Frontal cortex (tissue), 4 donors: ENCODE measurements at places on chromosomes 16 and 17. TPM values are rescaled to one million over a fixed set of nuclear protein-coding genes. Genes with fewer than 3 reads are reported as not detected.

GRCh38 chr17:75998327-75998795 is 2.3 kb upstream of the CDK3 start:
- no peak for DNase-seq

GRCh38 chr17:41510251-41511065 is 5.0 kb upstream of the KRT13 start:
- no peak for DNase-seq

GRCh38 chr17:47287639-47288038 is 34.0 kb downstream of the ITGB3 start:
- no peak for DNase-seq

The C16orf89 gene
- total RNA-seq: 3.3 TPM

DNA sequence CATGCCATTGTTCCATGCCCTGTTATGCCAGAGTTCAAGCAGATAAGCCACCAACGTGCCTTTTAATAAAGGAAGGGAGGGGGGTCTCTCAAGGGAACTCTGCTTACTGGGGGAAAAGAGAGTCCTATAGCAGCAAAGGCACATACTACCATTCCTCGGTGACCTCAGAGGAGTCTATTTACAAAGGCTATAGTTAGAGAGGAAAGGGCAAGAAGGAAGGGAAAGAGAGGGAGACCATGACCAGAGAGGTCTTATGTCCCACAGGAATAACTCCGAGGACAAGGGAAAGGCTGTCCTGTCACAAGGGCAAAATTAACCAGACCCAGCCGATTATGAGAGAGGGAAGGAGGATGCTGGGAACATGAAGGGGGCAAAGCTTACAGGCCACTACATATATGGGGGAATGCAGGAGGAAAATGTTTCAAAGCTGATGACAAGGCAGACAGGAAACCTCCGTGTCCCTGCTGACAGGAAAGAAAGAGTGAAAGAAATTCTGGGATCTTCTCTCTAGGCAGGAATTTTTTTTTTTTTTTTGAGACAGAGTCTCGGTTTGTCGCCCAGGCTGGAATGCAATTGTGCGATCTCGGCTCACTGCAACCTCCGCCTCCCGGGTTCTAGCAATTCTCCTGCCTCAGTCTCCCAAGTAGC is 51.5 kb downstream of the HIC1 start:
- no peak for DNase-seq

GRCh38 chr17:41818024-41818423 is 5.2 kb downstream of the FKBP10 start:
- no peak for DNase-seq

DNA sequence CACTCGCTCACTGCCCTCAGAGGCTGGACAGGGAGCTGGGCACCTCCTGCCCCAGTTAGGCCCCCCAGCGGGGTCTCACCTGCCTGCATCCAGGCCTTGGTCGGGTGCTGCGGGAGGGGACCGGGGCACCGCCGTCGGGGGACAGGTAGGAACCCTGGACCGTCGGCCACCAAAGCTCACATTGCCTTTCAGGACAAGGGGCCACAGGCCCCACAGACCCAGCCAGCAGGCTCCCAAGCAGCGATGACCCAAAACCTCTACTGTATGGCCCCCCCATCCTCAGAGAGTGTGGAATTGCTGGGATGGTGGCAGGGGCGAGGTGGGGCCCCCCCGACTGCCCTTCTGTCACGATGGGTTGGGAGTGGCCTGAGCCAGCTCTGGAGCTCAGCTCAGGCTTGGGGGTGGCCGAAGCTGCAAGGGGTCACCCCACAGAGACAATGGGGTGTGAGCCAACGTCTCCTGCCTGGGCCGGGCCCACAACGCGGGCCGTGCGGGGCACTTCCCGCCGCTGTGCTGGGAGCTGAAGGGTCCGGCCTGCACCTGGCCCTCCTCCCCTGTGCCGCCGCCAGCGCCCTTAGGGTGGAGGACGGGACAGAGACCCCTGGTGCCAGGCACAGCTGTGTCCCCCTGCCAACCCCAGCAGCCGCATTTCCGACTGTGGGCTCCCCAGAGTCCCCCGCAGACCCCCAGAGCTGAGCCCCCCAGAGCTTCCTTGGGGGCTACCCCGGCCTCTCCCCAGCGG is 498 bp downstream of the IGFALS start:
- peak; percentile 14 for DNase-seq

The CPHXL2 gene
- not detected for total RNA-seq

The BEAN1 gene
- 4.5 TPM for total RNA-seq

GRCh38 chr17:73029021-73029420 is 63.5 kb downstream of the SLC39A11 start:
- DNase-seq: no peak

DNA sequence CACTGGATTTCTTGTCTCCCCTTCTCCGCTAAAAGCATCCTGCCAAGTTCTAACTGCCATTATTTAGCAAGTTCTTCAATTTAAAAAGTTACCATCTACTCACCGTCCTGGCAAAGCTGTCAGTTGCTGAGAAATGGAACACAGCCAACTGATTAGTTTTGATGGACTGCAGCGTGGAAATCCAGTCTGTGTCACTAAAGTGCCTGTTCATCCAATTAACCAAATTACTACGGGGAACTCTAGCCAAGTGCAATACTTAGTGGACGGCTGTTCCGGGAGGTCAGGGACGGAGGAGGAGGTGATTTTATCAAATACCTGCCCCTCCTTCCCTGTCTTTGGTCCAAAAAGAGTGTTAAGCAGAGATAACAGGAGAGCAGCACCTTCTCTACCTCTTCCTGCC is 260.7 kb downstream of the MAF start:
- DNase-seq: no peak

DNA sequence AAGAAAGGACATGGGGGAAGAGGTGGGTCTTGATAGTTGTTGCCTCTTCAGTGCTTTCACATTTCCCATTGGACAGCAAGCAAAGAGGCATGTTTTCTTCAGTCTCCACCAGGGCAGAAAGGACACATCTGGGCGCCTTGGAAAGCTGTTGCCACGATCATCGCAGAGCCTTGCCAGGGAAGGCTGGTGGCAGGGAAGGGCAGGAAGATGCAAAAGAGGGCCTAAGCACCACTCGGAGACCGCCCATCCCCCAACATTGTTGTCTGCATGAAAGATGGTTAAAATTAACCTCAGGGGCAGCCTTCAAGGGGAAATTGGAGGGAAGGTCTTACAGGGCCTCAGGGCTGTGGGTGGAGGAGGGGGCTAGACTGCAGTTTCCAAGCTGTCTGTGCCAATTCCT is 114.2 kb downstream of the SOX9 start:
- DNase-seq: no peak

The OTOP3 gene
- not detected for total RNA-seq

GRCh38 chr17:19265755-19266154 is 28.6 kb downstream of the EPN2 start:
- DNase-seq: no peak

DNA sequence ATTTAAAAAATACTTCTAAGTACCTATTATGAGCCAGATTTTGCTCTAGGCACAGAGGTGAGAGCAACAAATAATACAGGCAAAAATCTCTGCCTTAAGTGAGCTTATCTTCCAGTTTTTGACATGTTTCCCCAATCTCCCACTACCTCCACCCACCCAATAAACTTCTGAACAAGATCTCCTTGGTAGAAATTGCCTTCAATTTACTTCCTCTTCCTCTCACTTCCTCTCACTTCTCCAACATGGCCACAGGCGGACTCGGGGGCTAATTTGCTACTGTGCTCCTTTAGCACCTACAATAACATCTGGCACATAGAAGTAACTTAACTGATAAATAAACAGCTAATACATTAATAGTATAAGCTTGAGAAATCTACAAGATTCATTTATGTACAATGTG is 82.6 kb downstream of the CACNG1 start:
- DNase-seq: no peak

DNA sequence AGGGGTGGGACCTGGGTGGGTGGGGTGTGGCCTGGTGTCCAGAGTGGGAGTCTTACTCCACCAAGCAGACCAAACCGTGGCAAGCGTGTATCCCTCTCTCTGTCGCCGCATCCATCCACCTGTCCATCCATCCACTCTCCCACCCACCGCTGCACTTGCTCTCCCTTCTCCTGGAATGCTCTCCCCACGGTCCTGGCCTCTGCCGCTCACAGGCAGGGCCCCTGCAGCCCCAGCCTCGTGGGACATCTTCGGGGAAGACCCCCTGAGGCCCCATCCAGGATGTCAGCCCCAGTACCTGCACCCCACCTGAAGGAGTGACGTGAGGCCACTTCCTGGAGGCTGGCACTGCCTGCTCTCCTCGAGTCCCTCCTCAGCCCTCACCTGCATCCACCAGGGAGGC is 189.5 kb upstream of the GSE1 start:
- DNase-seq: no peak

- DNase-seq: no peak
These were observed 133.4 kb downstream of the OR1D5 start for GRCh38 chr17:2929881-2930533.

GRCh38 chr17:44788139-44788538 is 29.4 kb downstream of the ADAM11 start:
- no peak for DNase-seq

The CA7 gene
- not detected for total RNA-seq
